ENCODE measurements at places on chromosomes 6 and 20.

DNA sequence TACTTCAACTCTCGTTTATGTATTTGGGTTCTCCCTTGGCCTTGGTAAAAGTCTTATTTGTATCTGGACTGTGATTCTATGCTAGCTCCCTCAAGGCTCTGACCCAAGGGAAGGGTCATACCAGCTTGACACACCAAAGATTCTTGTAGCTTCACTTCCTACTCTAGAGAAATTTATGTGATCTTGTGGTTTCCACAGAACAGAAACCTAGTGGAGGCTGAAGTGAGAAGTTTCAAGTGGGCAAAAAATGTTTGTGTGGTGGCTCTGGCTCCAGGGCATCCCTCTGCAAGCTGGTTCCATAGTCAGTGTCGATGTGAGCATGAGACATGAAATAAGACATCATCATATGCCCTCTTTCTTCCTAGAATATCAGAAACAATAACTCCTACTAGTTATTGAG is 48.1 kb upstream of the TNFRSF21 start:
- no peak for DNase-seq

GRCh38 chr6:109301418-109301817 is 80.8 kb downstream of the CD164 start:
- DNase-seq, result no peak

DNA sequence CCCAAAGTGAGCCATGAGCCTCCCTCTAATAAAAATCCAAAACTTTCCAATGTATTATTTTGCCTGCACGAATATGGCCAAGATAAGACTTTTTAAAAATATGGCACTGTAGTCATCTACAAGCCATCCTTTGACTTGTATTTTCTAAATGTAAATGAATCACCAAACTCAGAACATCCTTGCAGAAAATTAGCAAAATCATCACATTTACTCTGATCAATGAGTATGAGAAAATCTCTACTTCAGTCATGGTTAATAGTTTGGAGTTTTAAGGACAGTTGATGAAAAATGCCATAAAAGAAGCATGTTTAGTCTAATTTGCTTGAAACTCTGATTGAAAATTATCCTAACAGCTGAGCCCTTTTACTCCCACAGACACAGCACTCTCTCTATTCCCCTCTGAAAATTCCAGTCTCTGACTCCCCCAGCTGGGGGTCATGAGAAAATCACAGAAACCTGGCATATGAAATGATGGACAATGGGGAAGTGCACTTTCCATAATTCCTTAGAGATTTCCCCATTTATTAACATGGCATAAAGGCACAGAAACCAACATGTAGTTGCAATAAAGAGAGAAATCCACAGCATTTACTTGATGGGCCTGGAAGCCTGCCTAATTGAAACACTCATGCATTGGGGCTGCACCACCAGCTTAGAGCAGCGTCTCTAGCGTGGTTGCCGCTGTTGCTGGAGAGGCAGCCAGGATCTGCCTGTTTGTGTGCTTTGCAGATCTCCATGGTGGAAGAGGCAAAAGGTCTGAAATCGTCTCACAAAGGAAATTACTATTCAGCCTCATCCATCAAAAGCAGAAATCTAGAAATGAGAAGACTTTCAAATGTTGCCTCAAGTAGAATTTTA is 214.0 kb downstream of the WDR27 start:
- no peak for DNase-seq

DNA sequence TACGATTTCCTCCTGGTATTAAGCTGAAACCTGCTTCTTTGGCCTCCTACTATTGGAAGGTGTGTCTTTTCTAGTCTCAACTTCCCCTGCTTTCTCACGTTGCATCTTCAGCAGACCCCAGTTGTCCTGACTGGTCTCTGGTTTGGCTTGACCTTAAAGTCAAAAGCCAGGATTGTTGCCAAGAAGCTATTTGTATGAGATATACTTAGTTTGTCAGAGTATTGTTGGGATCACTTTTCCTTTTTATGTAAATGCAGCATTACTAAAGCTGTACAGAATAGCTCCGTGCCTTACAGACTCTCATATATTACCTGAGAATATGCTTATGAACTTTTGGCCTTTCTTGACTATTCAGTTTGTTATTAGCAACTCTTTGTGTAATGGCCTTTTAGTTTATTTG is 61.1 kb downstream of the TSPYL4 start:
- DNase-seq, result no peak

GRCh38 chr6:22921828-22922227 is 352.5 kb downstream of the HDGFL1 start:
- no peak for DNase-seq

DNA sequence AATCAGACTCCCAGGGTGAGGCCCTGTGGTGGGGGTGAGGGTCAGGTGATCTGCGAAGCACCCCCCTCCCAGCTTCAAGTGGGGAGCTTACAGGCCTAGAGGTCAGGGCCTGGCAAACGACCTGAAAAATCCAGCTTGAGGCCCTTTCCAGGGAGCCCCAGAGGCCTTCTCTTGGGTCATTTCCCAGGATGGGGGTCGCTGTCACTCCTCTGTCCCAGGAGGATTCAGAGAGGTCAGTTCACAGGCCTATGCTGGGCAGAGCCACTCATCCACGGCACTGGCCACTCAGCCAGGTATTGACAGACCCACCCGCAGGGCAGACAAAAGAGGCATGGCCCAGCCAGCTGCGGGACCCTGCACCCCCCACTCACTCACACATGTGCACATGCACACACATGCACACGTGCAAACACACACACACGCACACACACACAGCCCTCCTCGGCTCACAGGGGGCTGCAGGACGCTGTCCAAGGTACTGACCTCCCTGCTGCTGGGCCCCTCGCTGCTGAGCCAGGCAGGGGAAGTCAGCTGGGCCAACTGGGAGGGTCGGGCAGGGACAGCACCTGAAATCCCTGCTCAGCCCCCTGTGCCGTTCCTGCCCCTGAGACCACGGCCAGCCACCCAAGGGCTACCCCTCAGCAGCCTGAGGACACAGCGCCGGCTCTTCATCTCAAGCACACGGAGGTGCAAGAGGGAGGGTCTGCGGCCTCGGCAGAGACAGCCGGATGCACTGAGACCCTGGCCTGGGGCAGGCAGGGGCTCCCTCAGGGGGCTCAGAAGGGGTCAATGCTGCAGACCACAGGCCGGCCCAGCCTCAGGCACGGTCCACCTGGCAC is 113.8 kb downstream of the TAF4 start:
- peak; percentile 5 for DNase-seq

DNA sequence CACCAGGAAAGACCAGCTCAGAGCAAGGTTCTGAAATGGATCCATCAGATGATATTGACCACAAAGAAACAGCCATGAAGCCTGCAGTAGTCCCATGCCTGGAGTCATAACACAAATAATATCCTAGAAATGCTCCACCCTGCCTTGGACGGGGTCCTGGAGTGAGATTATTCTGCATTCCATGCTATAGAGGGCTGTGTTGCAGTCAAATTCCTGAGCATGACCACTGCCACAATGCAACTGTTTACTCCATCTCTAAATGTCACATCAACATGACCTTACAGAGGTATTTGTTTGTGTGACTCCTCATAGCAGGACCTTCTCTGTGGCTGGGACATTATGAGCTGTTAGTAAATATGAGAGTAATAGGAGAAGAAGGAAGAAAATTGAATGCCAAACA is 257.5 kb upstream of the TCF21 start:
- no peak for DNase-seq

- peak; percentile 36 for DNase-seq
Measured at GRCh38 chr6:81401970-81402690, 350.4 kb downstream of the TENT5A start.

DNA sequence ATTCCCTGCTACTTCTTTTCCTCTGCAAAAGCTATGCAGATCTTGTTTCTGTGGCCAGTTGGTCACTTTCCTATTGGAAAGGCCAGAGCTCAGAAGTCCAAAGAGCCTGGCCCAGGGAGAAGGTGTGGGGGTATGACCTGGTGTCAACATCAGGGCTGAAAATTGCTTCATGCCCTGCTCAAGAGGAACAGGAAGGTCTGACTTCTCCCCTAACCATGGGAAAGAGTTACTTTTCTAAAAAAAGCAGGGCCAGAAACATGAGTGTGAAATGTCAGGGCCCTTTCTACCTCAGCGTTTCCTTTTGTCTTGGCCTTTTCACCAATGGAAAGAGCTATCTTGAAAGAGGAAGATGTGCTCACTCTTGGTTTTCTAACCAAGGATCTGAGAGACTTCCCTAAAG is 117.4 kb downstream of the MAFB start:
- DNase-seq, result no peak

GRCh38 chr20:41958391-41958790 is 340.2 kb upstream of the CHD6 start:
- DNase-seq, result no peak

- no peak for DNase-seq
Measured at GRCh38 chr20:6588296-6588695, 179.2 kb upstream of the BMP2 start.

GRCh38 chr6:70385901-70386300 is 27.4 kb upstream of the FAM135A start:
- no peak for DNase-seq

DNA sequence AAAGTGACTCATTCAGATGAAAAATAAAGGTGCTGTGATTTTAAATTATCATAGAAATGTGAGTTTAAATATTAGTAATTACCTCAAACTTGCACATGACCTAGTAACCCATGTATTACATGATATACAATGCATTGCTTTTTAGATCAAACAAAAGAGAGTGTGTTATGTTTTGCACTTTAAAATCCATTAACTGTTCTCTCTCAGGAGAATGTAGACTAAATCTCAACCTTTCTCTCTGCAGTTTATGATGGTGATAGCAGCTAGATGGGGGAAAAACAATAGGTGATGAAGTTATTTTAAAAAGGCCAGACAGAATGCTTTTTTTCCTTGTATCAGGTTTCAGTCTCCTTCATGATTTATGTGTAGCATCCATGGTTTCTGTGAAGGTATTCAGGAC is 404.4 kb upstream of the RNF217 start:
- no peak for DNase-seq

Measured in fibroblast of skin of left biceps (primary cell).